Activated CD4-positive, alpha-beta T cell treated with anti-CD3 and anti-CD28 coated beads, Interleukin-2, amount 10 ng/mL, durations not matched to agents 7 days and 5 days (primary cell): ENCODE measurements at places on chromosomes 12 and 14.

- H3K27me3 ChIP-seq = no peaks in the 10 kb centered on the region
- H3K27ac ChIP-seq = no peak overlapping the region
- H3K36me3 ChIP-seq = peaks cover 3% of the 10 kb centered on the region
- no peak for DNase-seq
- peaks cover 20% of the 10 kb centered on the region for H3K4me1 ChIP-seq
Observed at GRCh38 chr14:104817930-104818713, 17.2 kb downstream of the ZBTB42 start.

GRCh38 chr14:55938249-55938791 lies 179.9 kb upstream of the PELI2 start:
- H3K27ac ChIP-seq = no peak overlapping the region
- no peak overlapping the region for H3K4me3 ChIP-seq
- no peaks in the 10 kb centered on the region for H3K4me1 ChIP-seq
- no peaks in the 10 kb centered on the region for H3K36me3 ChIP-seq
- no peak for DNase-seq

DNA sequence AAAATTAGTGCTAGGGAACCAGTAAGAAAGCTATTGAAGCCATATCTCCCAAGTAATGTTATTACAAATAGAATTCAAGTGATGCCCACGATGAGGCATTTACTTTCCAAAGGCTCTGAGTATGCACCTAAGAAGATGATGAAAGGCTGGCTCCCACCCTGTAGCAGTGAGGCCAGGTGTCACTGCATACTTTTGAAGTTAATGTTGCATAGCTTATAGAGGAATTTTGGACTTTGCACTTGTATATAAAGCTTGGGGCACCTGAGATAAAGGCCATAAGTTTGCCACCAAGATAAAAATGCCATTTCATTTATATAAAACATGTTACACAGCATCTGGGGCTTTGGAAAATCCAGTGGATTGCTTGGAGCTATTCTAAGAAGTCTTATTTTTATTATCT lies 96.2 kb downstream of the PTPRB start:
- H3K27me3 ChIP-seq = peaks cover 2% of the 10 kb centered on the region
- no peaks in the 10 kb centered on the region for H3K36me3 ChIP-seq
- no peak overlapping the region for H3K4me3 ChIP-seq
- H3K27ac ChIP-seq = no peak overlapping the region

GRCh38 chr12:75481774-75482173 lies 1.2 kb downstream of the GLIPR1 start:
- H3K27me3 ChIP-seq = no peaks in the 10 kb centered on the region
- peak overlapping the region; percentile 97 for H3K27ac ChIP-seq
- H3K36me3 ChIP-seq = peaks cover 23% of the 10 kb centered on the region
- peak overlapping the region; percentile 91 for H3K4me3 ChIP-seq
- no peak for DNase-seq

DNA sequence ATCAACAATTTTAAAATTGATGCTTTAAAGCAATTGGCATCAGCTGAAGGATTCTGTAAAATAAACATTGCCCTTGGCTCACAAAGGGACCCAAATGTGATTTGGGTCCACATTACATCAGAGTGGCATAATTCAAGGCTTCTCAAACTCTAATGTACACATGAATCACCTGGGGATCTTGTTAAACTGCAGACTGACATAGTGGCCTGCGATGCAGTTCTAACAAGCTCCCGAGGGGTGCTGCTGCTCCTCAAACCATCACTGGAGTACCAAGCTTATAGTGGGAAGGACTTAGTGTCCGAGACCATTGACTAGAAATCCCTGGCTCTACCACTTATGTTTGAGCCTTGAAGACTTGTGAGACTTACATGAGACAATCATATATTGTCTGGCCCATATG lies 31.8 kb upstream of the DNM1L start:
- H3K36me3 ChIP-seq = no peaks in the 10 kb centered on the region
- peaks cover 2% of the 10 kb centered on the region for H3K27me3 ChIP-seq
- no peak overlapping the region for H3K4me3 ChIP-seq
- H3K27ac ChIP-seq = no peak overlapping the region
- peaks cover 3% of the 10 kb centered on the region for H3K4me1 ChIP-seq

DNA sequence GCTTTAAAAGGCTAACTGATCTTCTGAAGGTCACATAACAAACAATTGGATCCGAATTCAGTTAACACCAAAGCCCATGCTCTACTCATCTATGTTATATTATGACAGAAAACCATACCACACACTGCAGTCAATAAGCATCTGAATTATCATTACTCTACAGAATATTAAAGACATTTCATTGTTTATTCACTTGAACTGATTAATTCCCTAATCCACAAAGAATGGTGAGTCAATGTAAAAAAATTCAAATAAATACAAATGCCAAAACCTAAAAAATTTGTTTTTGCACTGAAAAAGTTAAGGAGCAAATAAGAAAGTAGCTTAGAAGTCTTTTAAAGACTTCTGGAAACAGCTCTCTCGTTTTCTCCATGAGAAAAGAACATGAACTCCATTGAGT lies 13.7 kb downstream of the NID2 start:
- peaks cover 15% of the 10 kb centered on the region for H3K27me3 ChIP-seq
- no peaks in the 10 kb centered on the region for H3K4me1 ChIP-seq
- H3K4me3 ChIP-seq = no peak overlapping the region
- no peak for DNase-seq
- no peaks in the 10 kb centered on the region for H3K36me3 ChIP-seq

- no peaks in the 10 kb centered on the region for H3K4me1 ChIP-seq
- H3K27me3 ChIP-seq = no peaks in the 10 kb centered on the region
- H3K4me3 ChIP-seq = no peak overlapping the region
- H3K36me3 ChIP-seq = no peaks in the 10 kb centered on the region
- H3K27ac ChIP-seq = no peak overlapping the region
- DNase-seq = no peak
Observed at GRCh38 chr12:129844662-129845220, 59.1 kb downstream of the TMEM132D start.

GRCh38 chr12:118107011-118107410 lies 3.2 kb upstream of the VSIG10 start:
- H3K4me1 ChIP-seq = peaks cover 6% of the 10 kb centered on the region
- no peak for DNase-seq
- H3K36me3 ChIP-seq = no peaks in the 10 kb centered on the region
- peaks cover 13% of the 10 kb centered on the region for H3K27me3 ChIP-seq
- H3K27ac ChIP-seq = no peak overlapping the region

GRCh38 chr14:88095791-88096190 lies 90.9 kb downstream of the GPR65 start:
- H3K4me1 ChIP-seq = no peaks in the 10 kb centered on the region
- no peaks in the 10 kb centered on the region for H3K36me3 ChIP-seq
- H3K27me3 ChIP-seq = no peaks in the 10 kb centered on the region
- DNase-seq = no peak
- H3K4me3 ChIP-seq = no peak overlapping the region

- no peak overlapping the region for H3K4me3 ChIP-seq
- no peaks in the 10 kb centered on the region for H3K4me1 ChIP-seq
- H3K36me3 ChIP-seq = no peaks in the 10 kb centered on the region
Observed at GRCh38 chr12:69298947-69299346, 49.2 kb upstream of the LYZ start.

GRCh38 chr12:85076688-85077430 lies 40.7 kb downstream of the LRRIQ1 start:
- H3K36me3 ChIP-seq = no peaks in the 10 kb centered on the region
- H3K27me3 ChIP-seq = no peaks in the 10 kb centered on the region
- no peak overlapping the region for H3K4me3 ChIP-seq
- no peak for DNase-seq

DNA sequence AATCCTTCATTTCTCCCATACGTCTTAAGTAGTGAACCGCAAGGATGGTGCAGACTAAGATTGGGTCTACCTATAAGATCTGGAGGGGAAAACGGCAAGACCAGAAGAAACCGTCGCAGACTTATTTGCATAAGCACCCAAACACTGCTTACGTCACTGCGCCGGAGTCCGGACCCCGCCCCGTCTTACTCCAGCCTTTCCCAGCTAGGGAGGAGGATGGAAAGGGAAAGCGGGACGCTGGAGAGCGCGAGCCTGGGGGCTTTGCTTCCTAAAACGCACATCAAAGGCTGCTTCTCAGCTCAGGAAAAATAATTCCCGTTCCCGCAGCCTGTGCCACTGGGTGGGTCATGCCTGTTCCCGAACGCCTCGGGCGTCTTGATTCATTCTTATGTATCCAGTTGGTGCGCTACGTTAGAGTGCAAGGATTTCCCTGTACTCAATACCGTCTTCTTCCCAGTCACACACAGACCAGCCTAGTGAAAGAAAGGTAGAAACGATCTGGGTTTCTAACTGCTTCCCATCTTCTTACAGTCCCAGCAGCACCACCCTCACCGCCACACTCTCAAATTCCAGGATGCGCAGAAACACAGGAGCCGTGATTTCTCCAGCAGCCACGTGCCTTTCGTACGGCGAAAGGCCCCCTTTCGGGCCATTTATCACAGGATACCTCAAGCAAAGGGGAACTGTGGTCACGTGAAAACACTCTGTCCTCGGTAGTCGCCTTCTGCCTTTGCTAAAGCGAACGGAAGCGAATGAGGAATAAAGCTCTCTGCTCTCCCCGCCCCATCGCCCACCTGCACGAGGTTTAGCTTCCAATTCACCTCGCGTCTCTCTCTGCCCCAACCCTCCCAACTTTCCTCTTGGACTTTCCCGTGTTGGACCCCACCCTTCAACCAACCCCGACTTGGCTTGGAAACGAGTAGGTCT lies 1.1 kb downstream of the SLC6A15 start:
- H3K27me3 ChIP-seq = peaks cover 54% of the 10 kb centered on the region
- H3K4me1 ChIP-seq = peaks cover 19% of the 10 kb centered on the region
- peak overlapping the region; percentile 48 for H3K4me3 ChIP-seq
- DNase-seq = peak; percentile 11

- H3K4me3 ChIP-seq = no peak overlapping the region
- peaks cover 17% of the 10 kb centered on the region for H3K4me1 ChIP-seq
- no peak for DNase-seq
Observed at GRCh38 chr12:8701046-8701660, 3.4 kb downstream of the RIMKLB start.

- no peaks in the 10 kb centered on the region for H3K36me3 ChIP-seq
- H3K4me1 ChIP-seq = peaks cover 5% of the 10 kb centered on the region
Observed at GRCh38 chr12:107448198-107448597, 237.4 kb upstream of the PWP1 start.

DNA sequence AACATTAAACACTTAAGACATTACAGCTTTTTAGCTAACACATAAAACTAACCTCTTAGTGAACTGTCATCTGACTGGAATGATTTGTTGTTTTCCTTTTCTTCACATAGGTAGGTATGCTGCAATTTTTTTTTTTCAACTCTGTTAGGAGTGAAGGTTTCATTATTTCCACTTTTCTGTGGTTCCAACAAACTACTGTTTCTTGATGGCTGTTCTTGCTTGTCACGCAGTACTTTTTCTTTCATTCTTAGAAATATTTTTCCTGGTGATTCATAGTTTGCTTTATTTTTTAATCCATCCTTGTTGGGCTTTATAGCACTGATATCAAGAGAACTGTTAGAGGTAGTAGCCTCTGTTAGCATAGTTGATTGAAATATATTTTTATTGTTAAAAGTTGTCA lies 6.3 kb downstream of the MIS18BP1 start:
- H3K4me1 ChIP-seq = peaks cover 23% of the 10 kb centered on the region
- H3K27ac ChIP-seq = no peak overlapping the region
- H3K36me3 ChIP-seq = peaks cover 21% of the 10 kb centered on the region
- H3K4me3 ChIP-seq = no peak overlapping the region

DNA sequence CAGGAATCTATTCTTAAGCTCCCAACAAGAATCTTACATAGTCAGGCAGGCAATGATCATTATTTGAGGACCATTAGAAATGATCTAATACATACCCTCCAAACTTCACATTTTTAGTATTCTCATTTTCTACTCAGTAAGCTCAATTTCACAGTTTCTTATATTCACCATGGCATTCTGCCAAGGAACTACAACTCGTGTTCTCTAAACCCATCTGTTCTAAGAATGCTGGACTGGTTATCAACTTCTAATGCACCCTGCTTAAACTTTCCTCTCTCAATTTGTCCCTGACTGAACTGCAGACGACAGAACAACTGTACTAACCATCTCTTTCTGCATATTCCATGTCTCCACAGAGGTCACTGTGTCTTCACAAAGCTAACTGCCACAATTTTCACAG lies 58.6 kb downstream of the GXYLT1 start:
- H3K4me3 ChIP-seq = no peak overlapping the region
- H3K27me3 ChIP-seq = no peaks in the 10 kb centered on the region
- H3K36me3 ChIP-seq = peaks cover 31% of the 10 kb centered on the region
- H3K4me1 ChIP-seq = peaks cover 2% of the 10 kb centered on the region

GRCh38 chr12:110307372-110307771 lies 26.3 kb downstream of the ATP2A2 start:
- no peaks in the 10 kb centered on the region for H3K27me3 ChIP-seq
- peak overlapping the region; percentile 13 for H3K27ac ChIP-seq
- peaks cover 50% of the 10 kb centered on the region for H3K4me1 ChIP-seq
- no peak for DNase-seq
- peaks cover 58% of the 10 kb centered on the region for H3K36me3 ChIP-seq

DNA sequence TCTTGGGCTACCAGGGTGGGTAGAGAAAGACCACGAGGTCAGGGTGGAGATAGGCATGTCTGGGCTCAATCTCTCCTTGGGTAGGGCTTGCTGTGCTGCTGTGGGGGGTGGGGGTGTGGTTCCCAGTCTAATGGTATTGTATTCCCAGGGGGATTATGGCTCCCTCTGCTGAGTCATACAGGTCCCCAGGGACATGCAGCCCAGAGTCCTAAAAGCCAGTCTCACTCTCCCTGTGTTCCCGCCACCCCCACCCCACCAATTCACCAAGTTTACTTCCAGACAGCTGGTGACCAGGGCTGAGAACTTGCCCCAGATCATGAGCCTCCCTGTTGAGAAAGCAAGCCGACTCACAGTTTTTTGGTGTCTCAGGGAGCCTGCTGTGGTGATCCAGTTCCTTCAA lies 367.6 kb downstream of the C12orf75 start:
- H3K36me3 ChIP-seq = no peaks in the 10 kb centered on the region
- peaks cover 1% of the 10 kb centered on the region for H3K27me3 ChIP-seq
- no peak overlapping the region for H3K4me3 ChIP-seq
- no peak overlapping the region for H3K27ac ChIP-seq
- H3K4me1 ChIP-seq = no peaks in the 10 kb centered on the region
- no peak for DNase-seq

GRCh38 chr12:24599736-24600135 lies 349.2 kb downstream of the BCAT1 start:
- H3K27me3 ChIP-seq = peaks cover under 1% of the 10 kb centered on the region
- H3K36me3 ChIP-seq = no peaks in the 10 kb centered on the region
- H3K4me3 ChIP-seq = no peak overlapping the region
- H3K27ac ChIP-seq = no peak overlapping the region
- no peak for DNase-seq

GRCh38 chr12:47422611-47423010 lies 283.2 kb downstream of the RPAP3 start:
- peaks cover 9% of the 10 kb centered on the region for H3K4me1 ChIP-seq
- no peaks in the 10 kb centered on the region for H3K27me3 ChIP-seq
- no peak overlapping the region for H3K27ac ChIP-seq
- no peak for DNase-seq
- peaks cover 3% of the 10 kb centered on the region for H3K36me3 ChIP-seq

DNA sequence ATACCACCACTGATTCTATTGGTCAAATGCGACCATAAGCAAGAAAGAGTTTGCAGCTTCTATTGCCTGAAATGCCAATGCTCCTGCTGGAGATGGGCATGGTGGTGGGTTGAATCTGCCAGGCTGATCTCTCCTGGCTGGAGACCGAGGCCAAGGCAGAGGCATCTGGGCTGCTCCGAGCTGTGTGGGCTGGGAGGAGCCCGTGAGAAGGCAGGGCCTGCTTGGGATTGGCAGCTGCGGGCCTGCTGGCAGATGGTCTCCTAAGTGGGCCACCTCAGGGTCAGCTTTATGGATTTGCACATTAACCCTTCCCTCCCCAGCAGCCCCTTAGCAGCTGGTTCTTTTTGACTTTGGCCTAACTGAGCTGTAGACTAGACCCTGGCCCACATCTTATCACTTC lies 25.4 kb downstream of the SRRM4 start:
- no peak for DNase-seq
- H3K27me3 ChIP-seq = no peaks in the 10 kb centered on the region
- H3K4me1 ChIP-seq = no peaks in the 10 kb centered on the region
- H3K27ac ChIP-seq = no peak overlapping the region
- no peaks in the 10 kb centered on the region for H3K36me3 ChIP-seq
- no peak overlapping the region for H3K4me3 ChIP-seq
